Uterus (tissue), 4 donors: ENCODE measurements at places on chromosomes 1 and 21. TPM values are rescaled to one million over a fixed set of nuclear protein-coding genes. Genes with fewer than 3 reads are reported as not detected.
A peak's percentile ranks its signal among the peaks of the same experiment; 100 is the strongest.

The DSCAM gene
- not detected for total RNA-seq

The ZNF326 gene
- total RNA-seq, result 6.7 TPM

DNA sequence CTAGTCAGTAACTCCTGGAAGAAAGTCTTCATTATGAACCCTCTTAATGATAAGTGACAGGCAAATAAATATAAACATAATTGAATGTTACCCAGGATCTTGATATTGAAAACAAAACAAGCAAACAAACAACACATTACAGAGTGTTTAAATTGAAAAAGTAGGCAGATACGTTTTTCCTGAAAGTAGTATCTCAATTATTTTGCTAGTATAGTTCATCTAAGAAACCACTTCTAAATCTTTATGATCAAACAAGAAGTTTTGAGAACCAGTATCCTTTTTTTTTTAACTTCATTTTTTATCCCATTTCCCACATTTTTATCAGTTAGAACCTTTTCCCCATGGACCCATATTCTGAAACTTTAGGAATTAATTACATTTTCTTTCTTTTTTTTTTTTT lies 3.7 kb upstream of the WDR47 start:
- H3K4me1 ChIP-seq, result no peaks in the 10 kb centered on the region
- H3K36me3 ChIP-seq, result no peaks in the 10 kb centered on the region
- H3K27me3 ChIP-seq, result no peaks in the 10 kb centered on the region
- DNase-seq, result no peak
- H3K27ac ChIP-seq, result no peak overlapping the region

DNA sequence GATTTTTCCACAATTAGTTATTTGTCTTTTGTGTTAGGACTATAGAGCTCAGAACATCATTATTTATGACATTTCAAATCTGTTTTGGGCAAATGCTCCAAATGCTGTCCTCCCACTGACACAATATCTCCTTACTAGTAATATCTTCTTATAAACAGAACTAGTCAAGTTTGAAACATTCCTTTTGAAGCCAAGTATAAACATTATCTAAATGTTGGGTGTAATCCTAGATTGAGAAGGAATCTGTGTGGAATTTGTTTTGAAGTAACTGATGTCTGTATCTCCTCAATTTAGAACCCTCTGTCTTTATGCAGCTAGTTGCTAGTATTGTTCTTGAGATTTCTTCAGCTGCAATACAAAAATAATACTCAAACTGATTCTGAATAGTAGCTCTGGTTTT lies 28.5 kb upstream of the PAXBP1 start:
- DNase-seq, result no peak
- no peak overlapping the region for H3K4me3 ChIP-seq
- H3K4me1 ChIP-seq, result no peaks in the 10 kb centered on the region
- H3K36me3 ChIP-seq, result no peaks in the 10 kb centered on the region
- H3K27me3 ChIP-seq, result no peaks in the 10 kb centered on the region
- H3K27ac ChIP-seq, result no peak overlapping the region

DNA sequence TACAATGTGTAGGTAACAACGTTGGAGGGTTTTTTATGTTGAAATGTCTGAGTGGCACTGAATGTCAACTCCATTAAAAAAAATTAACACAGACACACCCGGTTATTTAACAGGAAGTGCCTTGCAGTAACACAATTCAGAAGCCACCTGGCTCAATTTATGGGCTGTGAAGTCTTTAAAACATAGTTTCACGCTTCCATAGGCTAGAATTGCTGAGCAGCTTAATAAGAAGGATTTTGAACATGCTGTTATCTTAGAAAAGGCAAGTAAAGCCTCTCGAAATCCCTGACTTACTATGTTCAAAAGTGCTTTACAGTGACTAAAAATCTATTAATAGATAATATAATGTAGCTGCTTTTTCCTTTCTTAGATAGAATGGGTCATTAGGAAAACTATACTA lies 19.7 kb downstream of the SRSF4 start:
- peaks cover 5% of the 10 kb centered on the region for H3K4me1 ChIP-seq
- H3K27ac ChIP-seq, result no peak overlapping the region
- no peak for DNase-seq
- H3K4me3 ChIP-seq, result no peak overlapping the region
- no peaks in the 10 kb centered on the region for H3K27me3 ChIP-seq

The CASP9 gene
- 10.6 TPM for total RNA-seq

The BACE2 gene
- 22.8 TPM for total RNA-seq

The MMP23B gene
- 30.3 TPM for total RNA-seq

GRCh38 chr1:67441183-67441582 lies 11.0 kb upstream of the SERBP1 start:
- peak; percentile 28 for DNase-seq
- H3K4me3 ChIP-seq, result no peak overlapping the region
- no peaks in the 10 kb centered on the region for H3K36me3 ChIP-seq
- H3K4me1 ChIP-seq, result no peaks in the 10 kb centered on the region

The UTS2 gene
- not detected for total RNA-seq

- no peaks in the 10 kb centered on the region for H3K27me3 ChIP-seq
- no peaks in the 10 kb centered on the region for H3K36me3 ChIP-seq
- no peak overlapping the region for H3K4me3 ChIP-seq
- no peaks in the 10 kb centered on the region for H3K4me1 ChIP-seq
- no peak overlapping the region for H3K27ac ChIP-seq
Observed at GRCh38 chr1:159675046-159675445, 39.3 kb downstream of the CRP start.

GRCh38 chr1:226498640-226499008 lies 49.9 kb upstream of the STUM start:
- H3K36me3 ChIP-seq, result no peaks in the 10 kb centered on the region
- DNase-seq, result no peak
- no peak overlapping the region for H3K27ac ChIP-seq

DNA sequence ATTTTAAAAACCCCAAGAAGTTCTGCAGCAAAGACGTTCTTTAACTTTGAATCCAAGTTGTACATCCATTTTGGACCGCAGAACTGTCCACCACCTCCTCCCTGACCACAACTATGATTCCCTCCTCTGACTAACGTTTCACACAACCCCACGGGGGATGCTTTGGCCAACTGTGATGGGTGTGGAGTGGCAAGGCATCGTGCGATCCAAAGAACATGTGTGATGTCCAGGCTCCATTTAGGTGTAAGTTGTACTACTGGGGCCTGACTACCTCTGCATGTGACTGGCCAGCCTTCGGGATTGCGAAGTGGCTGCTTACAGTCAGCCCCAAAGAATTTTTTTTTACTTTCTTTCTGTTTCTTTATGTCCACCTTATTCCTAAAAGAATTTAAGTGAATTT lies 6.7 kb downstream of the KCNJ15 start:
- H3K36me3 ChIP-seq, result no peaks in the 10 kb centered on the region
- no peaks in the 10 kb centered on the region for H3K27me3 ChIP-seq
- H3K4me1 ChIP-seq, result no peaks in the 10 kb centered on the region

DNA sequence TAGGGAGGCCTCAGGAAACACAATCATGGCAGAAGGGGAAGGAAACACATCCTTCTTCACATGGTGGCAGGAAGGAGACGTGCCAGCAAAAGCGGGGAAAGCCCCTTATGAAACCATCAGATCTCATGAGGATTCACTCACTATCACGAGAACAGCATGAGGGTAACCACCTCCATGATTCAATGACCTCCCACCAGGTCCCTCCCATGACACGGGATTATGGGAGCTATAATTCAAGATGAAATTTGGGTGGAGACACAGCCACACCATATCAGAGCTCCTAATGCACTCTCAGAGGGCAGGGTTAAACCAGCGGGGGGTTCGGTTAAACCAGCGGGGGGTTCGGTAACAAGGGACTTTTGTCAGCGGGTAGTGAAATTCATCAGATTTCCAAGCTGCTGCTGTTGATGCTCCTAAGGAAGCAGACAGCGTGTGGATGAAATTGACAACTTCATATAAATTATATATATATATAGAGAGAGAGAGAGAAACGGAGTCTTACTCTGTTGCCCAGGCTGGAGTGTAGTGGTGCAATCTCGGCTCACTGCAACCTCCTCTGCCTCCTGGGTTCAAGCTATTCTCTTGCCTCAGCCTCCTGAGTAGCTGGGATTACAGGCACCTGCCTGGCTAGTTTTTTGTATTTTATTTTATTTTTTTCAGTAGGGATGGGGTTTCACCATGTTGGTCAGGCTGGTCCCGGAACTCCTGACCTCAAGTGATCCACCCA lies 4.2 kb downstream of the CSTB start:
- no peak overlapping the region for H3K4me3 ChIP-seq
- no peak for DNase-seq
- H3K27ac ChIP-seq, result no peak overlapping the region
- H3K36me3 ChIP-seq, result no peaks in the 10 kb centered on the region
- H3K27me3 ChIP-seq, result no peaks in the 10 kb centered on the region

The CA14 gene
- 0.90 TPM for total RNA-seq

The SNX7 gene
- 20.9 TPM for total RNA-seq

DNA sequence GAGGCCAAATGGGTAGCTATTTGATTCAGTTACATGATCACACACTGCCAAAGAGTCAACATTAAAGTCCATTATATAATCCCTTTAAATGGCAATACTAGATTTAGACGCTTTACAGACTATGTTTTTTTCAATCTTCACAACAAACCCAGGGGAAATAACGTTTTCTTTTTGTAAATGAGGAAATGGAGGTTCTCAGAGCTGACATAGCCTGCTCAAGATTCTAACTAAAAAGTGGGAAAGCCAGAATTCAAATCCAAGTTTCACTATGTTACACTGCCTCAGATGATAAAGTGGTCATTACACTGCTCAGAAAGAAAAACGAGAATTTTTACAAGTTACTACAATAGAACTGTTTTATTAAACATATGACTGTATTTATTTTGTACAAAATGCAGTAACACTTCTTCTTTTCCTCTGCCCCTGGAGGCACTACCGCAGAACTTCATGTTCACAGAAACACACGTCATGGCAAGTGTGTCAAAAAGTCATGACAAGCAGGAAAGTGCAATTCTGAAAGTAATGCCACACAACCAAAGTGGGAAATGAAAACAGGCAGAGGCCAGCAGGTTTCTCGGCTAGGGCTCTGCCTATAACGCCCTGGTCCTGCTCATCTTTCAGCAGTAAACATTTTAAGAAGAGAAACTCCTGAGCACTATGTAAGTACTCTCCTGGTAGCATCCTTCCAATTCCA lies 19.0 kb downstream of the THEMIS2 start:
- DNase-seq, result no peak
- H3K27me3 ChIP-seq, result no peaks in the 10 kb centered on the region
- H3K4me1 ChIP-seq, result no peaks in the 10 kb centered on the region
- no peak overlapping the region for H3K4me3 ChIP-seq
- no peaks in the 10 kb centered on the region for H3K36me3 ChIP-seq

DNA sequence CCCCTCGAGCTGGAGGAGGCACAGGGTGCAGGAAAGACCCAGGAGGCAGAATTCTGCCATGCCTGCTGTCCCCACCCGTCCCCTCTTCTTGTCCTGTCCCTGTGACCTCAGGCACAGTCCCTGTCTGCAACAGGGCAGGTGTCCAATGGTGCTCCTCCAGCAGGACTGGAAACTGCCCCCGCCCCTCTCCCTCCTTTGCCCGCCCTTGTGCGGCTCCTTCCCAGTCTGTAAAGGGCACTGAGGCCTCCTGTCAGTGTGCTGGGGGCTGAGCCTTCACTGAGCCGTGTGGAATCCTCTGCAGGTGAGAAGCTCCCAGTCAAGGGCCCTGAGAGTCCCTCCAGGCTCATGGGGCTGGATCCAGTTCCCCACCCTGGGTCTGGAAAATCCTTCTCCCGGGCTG lies 28.9 kb downstream of the PRDM16 start:
- H3K27me3 ChIP-seq, result no peaks in the 10 kb centered on the region
- no peak overlapping the region for H3K27ac ChIP-seq
- H3K4me1 ChIP-seq, result no peaks in the 10 kb centered on the region
- no peaks in the 10 kb centered on the region for H3K36me3 ChIP-seq
- no peak overlapping the region for H3K4me3 ChIP-seq

DNA sequence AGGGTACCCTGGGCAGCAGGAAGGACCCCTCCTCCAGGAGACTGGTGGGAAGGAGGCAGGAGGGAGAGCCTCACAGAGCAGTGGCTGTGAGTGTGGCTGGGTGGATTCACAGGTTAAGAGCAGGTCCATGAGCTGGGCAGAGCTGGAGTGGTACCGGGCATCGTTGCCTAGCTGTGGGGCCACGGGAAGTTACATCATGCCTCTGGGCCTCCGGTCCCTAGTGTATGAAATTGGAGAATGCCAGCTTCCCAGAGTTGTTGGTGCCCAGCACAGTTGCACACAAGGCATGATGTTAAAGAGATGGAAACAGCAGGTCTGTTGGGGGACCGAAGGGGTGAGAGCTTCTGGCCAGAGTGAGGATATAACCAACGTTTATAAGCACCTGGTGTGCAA lies 18.5 kb downstream of the FOXO6 start:
- no peak overlapping the region for H3K4me3 ChIP-seq
- H3K4me1 ChIP-seq, result peaks cover 4% of the 10 kb centered on the region
- no peak for DNase-seq

DNA sequence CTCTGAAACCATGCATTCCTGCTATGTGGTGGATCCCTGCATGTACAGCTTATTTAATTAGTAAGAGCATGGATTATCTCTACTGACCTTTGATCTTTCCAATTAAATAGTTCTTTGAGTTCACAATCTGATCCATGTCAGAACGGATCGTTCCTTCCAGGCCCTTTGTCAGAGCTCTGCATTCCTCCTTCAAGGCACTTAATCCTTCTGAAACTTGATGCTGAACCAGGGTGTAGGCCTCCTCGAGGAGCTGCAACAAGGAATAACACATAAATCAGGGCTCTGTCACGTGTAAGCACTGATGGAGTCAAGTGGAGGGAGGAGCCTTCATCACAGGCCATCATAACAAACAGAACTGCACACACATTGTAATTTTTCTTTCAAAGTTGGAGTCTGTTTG lies 68.4 kb upstream of the EDEM3 start:
- no peak for DNase-seq
- H3K4me1 ChIP-seq, result peaks cover 3% of the 10 kb centered on the region
- H3K27me3 ChIP-seq, result no peaks in the 10 kb centered on the region
- peak overlapping the region; percentile 57 for H3K27ac ChIP-seq
- no peaks in the 10 kb centered on the region for H3K36me3 ChIP-seq
